H4 (cell line): ENCODE measurements at places on chromosomes 7 and 10. TPM values are rescaled to one million over a fixed set of nuclear protein-coding genes. Genes with fewer than 3 reads are reported as not detected.

Gene FAM25G
- not detected in 2 replicates for total RNA-seq

Gene TSPAN15
- total RNA-seq = not detected in 2 replicates

Gene PTN
- total RNA-seq = 65.8 and 83.7 TPM in 2 replicates

Gene GGCT
- 127 and 144 TPM in 2 replicates for total RNA-seq

Gene SUN3
- total RNA-seq = 1.1 and 8.6 TPM in 2 replicates

Gene GJD4
- not detected in 2 replicates for total RNA-seq

Gene MYL10
- not detected in 2 replicates for total RNA-seq
